ENCODE measurements at places on chromosomes 7 and 10.

GRCh38 chr10:71569775-71570588 lies 149.6 kb downstream of the C10orf105 start:
- peak; percentile 48 for DNase-seq

GRCh38 chr10:14102056-14102455 lies 228.7 kb downstream of the FRMD4A start:
- peak; percentile 55 for DNase-seq

- DNase-seq = no peak
Measured at GRCh38 chr7:140446467-140446866, 32.8 kb downstream of the MKRN1 start.

DNA sequence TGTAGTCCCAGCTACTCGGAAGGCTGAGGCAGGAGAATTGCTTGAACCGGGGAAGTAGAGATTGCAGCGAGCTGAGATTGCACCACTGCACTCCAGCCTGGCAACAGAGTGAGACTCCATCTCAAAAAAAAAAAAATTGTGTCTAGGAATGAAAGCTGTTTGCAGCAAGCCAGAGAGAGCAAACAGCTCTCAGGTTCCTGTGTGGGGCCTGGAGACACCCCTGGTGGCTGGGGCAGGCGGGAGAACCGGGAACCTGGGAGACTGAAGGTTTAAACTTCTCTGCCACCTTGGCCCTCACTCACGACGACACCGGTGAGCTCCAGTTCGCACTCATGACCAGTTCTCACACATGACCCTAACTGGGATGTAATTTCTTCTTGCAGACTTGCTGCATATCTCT lies 13.2 kb upstream of the UNCX start:
- DNase-seq = no peak

DNA sequence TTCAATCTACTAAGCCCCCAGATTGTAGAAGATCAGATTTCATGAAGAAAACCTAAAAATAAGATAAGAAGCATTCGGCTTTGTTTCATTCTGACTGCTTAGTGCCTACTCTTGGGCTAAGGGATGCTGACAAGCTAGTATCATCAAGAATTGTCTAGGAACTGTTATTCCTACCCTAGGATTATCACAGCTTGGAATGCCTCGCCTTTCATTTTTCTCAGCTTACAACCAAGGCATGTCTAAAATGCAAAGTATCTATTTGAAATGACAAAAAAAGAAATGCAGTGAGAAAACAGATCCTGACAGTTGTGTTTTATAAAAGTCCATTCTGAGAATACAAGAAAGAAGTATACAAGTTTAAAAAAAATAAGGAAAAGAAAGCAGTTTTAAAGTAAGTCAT lies 441.0 kb downstream of the KCNMA1 start:
- DNase-seq = no peak

DNA sequence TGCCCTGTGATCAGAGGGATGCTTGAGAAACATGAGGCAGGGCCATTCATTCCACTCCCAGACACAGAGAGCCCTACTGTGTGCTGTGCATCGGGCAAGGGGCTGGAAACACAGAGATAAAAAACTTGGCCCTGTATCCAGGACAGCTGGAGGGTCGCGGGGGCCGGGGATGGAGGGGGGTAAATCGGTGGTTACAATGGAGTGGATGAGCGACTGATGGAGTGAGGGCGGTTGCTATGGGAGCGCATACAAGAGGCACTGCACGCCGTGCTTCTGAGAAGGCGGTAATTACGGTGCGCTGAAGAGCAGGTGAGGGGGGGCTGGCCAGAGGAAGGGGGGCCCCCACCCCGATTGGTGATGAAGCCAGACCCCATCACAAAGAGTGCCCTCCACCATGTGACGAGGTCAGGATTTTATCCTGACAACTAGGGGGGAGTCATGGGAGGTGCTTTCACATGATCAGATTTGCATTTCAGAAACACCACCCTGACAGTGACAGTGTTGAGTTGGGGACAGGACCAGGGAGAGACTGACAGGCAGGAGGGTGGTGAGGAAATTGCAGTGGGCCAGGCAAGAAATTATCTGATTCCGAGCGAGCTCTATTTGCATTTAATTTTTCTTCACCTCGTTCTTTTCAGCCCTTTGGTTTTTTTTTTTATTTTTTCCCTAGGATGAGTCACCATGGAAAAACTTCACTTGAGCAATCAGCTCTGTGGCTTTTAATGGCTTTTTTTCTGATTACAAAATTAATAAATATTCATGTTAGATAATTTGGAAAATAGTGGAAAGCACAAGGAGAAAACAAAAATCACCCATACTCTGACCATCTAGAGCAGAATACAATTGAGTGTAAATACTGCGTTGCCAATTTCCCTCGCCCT lies 7.8 kb downstream of the CPA5 start:
- peak; percentile 46 for DNase-seq

DNA sequence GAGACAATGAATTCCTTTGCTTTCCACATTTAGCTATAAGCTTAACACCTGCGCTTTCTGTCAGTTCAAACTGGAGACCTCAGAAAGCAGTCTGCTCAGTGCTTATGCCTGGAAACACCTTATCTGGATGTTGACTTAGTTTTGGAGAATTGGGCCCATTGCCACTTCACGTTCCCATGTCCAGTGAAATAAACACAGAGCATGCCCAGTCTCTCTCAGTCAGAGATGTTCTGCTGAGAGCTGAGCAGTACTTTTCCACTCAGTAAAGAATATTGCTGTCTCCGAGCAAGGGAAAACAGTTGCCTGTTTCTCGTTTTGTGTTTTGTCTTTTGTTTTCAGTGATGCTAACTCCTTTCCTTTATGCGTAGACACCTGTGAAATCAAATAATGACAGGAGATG lies 83.2 kb upstream of the PRR15 start:
- no peak for DNase-seq

DNA sequence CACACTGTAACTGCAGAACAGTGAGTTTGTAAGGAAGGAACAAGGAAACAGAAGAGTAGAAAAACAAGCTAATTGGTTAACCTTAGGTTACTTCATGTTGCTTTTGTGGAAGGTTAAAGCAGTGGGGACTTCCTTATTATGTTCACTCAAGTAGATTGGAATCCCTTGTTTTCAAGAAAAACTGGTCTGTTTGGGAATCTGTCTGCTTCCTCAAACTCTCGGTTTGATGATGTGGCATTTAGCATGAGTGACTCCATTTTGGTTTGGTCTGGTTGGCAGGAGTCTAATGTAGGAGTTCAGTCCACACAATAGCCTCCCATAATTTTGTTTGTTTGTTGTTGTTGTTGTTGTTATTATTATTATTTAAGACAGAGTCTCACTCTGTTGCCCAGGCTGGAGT lies 3.8 kb upstream of the TRIM56 start:
- no peak for DNase-seq

GRCh38 chr7:134593530-134594392 lies 44.9 kb downstream of the AKR1B15 start:
- peak; percentile 67 for DNase-seq

DNA sequence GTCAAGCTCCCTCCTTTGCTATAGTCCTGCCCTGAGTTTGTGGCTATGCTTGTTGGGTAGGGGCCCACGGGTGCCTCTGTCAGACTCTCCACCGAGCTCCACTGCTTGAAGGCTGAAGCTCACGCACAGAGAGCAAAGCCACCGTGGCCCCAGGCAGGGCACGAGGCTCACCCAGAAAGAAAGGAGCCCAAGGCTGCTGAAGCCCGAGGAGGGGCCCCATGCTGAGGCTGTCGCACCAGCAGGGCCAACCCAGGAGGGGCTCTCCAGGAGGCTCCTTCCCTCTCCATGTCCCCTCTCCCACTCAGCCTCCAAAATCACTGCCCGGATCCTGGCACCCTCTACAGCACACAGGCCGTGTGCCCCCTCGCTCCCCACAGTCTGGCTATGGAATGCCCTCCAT lies 50.5 kb downstream of the YKT6 start:
- no peak for DNase-seq

GRCh38 chr10:69929575-69929974 lies 123.1 kb upstream of the MACROH2A2 start:
- DNase-seq = no peak

DNA sequence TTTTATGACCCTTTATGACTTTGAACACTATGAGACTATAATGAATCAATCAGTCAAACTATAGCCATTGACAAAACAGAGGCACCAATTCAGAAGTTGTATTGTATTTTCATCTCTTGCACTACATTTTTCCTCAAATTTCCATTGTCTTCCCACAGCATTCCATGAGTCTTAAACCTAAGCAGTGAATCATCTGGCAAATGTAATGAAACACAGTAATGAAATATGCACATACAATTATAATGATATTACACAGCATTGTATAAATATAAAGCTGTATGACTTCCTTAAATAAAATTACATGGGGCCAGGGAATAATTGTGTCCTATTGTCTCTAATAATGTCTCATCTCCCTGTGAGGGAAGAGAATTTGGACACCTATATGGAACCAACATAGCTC lies 45.0 kb downstream of the VWDE start:
- DNase-seq = peak; percentile 19

DNA sequence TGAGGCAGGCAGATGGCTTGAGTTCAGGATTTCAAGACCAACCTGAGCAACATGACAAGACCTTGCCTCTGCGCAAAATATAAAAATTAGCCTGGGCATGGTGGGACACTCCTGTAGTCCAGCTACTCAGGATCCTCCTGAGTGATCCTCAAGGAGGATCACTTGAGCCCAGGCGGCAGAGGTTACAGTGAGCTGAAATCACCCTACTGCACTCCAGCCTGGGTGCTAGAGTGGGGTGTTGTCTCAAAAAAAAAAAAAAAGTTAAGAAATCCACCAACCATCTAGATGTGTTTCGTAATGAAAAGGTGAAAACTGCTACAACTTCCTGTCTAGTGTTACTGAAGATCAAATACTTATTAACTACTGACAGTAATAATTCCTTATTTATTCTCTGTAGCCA lies 8.1 kb downstream of the GLCCI1 start:
- no peak for DNase-seq
